ENCODE measurements at places on chromosomes 6 and 20.

GRCh38 chr20:40863355-40863919 is 165.2 kb upstream of the TOP1 start:
- DNase-seq: no peak

GRCh38 chr6:120230008-120230407 is 880.4 kb upstream of the MAN1A1 start:
- DNase-seq: no peak

DNA sequence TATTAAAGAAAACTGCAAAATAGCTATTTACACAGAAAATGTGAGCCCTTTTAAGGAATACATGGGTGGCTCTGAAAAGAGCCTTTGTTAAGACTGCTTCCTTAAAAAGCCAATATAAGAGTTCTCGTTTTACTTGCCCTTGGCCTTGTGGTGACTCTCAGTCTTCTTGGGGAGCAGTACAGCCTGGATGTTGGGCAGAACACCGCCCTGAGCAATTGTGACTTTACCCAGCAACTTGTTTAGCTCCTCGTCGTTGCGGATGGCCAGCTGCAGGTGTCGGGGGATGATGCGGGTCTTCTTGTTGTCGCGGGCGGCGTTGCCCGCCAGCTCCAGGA is 111.5 kb downstream of the HFE start:
- no peak for DNase-seq

- no peak for DNase-seq
Measured at GRCh38 chr6:21653905-21654304, 60.4 kb downstream of the SOX4 start.

- DNase-seq: no peak
Measured at GRCh38 chr20:9409352-9409751, 105.0 kb upstream of the LAMP5 start.

GRCh38 chr6:89132057-89132456 is 13.8 kb upstream of the PM20D2 start:
- DNase-seq: no peak

- no peak for DNase-seq
Measured at GRCh38 chr6:140001821-140002341, 627.4 kb upstream of the CITED2 start.

GRCh38 chr6:94045099-94045829 is 625.9 kb upstream of the EPHA7 start:
- DNase-seq: no peak

DNA sequence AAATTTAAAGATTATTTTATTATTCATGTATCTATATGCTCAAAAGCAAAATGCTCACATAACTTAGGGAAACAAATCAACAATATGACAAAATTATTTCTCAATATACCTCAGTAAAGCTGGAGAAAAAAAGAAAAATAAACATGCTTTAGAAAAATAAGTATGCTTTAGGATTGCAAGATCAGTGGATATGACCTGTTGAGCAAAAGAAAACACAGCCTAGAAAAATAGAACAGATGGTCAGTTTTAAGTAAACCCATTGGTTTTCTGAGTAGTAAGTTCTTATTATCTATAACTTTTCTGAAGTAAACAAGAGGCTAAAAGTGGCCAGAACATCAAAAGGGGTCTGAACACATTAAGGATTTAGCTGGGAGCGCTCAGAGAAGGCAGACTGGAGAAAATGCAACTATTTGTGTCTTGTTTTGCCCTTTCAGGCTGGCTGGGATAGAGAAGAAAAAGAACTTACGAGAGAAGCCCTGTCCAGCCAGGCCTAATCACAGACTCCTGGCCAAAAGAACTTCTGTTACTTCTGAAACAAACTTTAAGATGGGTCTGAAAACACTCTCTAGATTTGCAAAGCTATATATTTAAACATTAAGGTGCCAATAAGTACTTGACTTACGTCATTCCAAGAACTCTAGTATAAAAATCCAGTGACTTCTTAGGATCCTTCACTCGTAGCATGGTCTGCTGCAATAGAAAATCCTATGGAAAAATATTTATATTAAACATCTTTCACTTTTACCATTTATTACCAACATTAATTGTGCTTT is 16.5 kb downstream of the GLO1 start:
- no peak for DNase-seq

DNA sequence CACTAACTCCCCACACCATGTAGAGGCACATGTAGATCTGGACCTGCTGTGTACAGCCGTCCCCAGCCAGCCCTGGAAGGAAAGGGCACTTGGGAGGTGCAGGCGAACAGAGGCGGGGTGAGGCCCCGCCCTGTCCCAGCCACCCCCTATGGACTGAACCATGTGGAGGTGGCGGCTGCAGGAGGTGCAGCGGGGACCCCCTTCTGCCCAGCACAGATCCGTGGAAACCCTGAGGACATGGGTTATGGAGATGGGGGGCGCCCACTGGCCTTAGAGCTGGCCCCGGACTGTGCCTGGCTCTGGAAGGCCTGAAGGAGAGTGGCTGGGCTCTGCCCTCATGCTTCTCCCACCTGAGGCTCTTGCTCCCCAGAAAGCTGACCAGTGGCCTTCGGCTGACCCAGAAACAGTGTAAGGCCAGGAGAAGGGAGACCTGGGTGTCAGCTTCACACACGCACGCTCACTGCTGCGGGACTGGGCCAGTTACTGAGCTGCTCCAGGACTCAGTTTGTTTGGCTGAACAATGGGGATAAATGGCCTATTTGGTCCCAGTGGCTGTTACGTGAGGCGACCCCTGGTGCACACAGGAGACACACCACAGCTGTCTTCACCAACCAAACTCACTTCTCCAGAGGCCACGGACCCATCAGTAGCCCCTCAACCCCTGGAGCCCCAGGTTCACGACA is 87.2 kb downstream of the GINS1 start:
- DNase-seq: no peak

GRCh38 chr6:36610041-36610955 is 16.1 kb downstream of the SRSF3 start:
- DNase-seq: no peak

DNA sequence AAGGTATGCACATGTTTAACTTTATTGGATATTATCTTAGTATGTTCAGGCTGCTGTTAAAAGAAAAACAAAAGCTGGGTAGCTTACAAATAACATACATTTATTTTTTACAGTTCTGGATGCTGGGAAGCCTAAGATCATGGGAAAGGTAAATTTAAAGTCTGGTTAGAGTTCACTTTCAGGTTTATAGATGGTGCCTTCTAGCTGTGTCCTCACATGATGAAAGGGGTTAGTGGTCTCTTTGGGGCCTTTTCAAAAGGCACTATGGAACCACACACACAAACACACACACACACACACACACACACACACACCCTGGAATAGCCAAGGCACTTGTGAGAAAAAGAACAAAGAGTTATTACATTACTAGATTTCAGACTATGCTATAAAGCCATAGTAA is 805.8 kb upstream of the GJE1 start:
- DNase-seq: no peak

GRCh38 chr6:16739329-16739801 is 21.9 kb downstream of the ATXN1 start:
- DNase-seq: no peak

DNA sequence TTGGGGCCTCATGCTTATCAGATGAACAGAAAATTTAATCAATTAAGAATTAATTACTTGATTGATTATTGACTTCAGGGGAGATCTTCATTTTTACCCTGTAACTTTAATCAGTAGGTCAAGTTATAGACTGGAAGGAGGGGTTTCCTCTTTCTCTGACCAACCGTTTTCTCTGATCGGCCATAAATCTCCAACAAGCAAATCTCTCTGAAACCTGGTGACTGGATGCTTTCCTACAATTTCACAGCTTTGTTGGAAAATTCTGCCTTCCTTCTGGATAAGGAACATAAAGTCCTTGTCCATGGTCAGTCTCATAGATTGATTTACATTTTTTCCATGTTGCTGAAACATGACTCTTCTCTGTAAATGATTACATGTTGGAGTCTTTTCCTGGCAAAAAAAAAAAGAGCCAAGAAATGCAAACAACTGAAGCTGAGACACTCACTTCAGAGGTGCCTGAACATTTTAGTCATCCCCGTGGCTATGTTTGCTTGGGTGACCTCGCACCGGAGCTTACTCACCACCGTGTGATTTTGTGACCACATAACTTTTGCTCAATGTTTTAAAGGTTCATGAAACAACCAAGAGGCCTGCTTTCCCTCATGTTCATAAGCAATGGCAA is 31.0 kb downstream of the IRF4 start:
- DNase-seq: no peak

GRCh38 chr6:31308050-31308844 is 36.4 kb upstream of the HLA-C start:
- DNase-seq: peak; percentile 53

DNA sequence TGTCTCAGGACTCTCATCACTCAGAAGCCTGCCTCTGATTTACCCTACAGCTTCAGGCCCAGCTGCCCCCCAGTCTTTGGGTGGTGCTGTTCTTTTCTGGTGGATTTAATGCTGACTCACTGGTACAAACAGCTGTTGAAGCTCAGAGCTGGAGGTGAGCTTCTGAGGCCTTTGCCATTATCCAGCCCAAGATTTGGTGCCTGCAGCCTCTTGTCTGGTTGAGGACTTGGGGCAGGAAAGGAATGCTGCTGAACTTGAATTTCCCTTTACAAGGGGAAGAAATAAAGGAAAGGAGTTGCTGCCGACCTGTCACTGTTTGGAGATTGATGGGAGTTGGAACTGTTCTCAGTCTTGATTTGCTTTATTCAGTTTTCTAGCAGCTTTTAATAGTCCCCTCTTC is 19.8 kb downstream of the ABCF1 start:
- no peak for DNase-seq

- DNase-seq: no peak
Measured at GRCh38 chr6:125201961-125202729, 48.6 kb downstream of the TPD52L1 start.

DNA sequence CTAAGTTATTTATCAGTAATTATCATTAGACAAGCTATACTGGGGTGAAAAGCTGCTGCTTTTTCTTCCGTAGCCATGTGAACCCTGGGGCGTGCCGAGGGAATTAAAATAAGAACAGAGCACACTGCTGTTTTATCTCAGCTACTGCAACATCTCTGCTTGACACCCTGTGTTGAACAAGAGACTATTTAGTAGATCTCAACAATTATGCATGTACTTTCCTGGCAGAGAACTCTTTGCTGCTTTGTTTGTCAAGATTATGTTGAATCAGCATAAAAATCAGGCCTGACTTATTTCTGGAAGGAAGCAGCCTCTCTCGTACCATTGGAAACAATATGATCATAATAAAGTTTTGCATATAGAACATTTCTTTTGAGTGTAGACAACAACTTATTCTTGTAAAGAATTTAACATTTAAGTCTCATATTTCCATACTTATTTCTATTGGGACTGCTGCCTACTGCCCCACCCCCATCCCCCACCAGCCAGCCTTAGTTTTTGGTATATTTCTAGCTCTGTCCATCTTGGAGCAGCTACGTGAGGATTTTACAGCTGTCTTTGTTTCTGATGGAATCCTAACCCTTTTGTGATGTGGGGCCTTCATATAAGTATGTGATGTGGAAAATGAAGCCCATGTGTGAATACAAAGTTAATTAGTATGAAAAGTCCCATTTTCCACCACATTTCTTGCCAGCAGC is 1011.4 kb downstream of the KIF16B start:
- no peak for DNase-seq

DNA sequence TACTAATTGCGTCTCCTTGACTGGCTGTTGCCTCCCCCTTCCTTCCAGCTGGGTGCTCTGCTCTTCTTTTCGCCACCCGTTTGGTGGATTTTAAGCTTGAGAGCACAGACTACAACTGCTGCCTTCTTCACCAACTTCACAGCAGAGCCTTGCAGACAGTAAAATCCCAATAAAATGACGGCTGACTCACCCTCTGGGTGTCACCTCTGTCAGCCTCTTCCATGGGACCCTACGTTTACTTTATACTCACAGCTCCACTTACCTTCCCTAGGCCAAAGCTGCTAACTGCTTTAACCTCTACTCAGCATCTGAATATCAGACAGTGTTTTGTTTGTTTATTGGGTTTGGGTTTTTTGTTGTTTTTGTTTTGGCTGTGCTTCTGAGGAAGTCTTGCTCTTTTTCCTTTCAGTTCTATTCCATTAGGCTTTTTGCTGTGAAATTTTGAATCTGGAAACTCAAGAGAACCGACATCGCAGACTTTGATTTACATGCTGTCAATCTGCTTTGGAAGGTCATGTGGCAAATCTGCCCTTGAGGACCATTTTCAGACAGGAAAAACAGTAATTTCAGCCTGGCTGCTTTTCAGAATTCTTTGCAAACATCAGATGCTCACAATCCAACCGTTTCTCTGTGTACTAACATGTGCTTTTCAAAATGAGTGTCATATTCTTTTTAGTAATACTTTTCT is 2.4 kb downstream of the AGPAT4 start:
- DNase-seq: no peak

GRCh38 chr6:85824329-85824728 is 181.6 kb upstream of the SYNCRIP start:
- no peak for DNase-seq

GRCh38 chr6:43444582-43444981 is 10.8 kb downstream of the DLK2 start:
- DNase-seq: no peak

- DNase-seq: no peak
Measured at GRCh38 chr20:45367126-45367525, 4.2 kb downstream of the SYS1 start.

DNA sequence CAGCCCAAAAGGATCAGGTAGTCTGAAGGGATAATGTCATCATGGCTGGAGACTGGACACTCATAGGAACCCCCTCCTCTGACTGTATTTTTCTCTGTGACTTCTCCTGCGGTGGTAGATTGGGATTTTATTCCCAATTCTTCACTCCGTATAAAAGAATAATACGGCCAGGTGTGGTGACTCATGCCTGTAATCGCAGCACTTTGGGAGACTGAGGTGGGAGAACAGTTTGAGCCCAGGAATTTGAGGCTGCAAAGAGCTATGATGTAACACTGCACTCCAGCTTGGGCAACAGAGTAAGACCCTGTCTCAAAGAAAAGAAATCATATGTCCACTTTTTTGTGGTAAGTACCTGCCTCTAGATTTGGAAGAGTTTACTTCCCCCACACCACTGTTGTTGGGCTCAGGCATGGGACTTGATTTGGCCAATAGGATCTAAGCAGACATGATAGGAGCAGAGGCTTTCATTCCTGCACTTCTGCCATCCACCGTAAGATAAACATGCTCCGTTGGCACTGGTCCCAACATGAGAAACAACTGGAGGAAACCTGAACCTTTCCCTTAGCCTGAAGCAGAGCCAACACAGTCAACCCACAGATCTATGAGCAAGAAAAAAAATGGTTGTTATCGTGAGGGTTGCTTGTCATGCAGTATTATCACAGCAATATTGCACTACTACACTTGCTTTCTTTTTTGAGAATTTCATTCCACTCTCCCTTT is 82.0 kb downstream of the JPH2 start:
- no peak for DNase-seq

GRCh38 chr6:144161975-144162374 is 11.7 kb downstream of the STX11 start:
- DNase-seq: no peak

GRCh38 chr6:35474131-35474941 is 6.1 kb downstream of the RPL10A start:
- no peak for DNase-seq

GRCh38 chr6:136333824-136334464 is 44.3 kb upstream of the BCLAF1 start:
- no peak for DNase-seq

GRCh38 chr6:8392569-8392968 is 42.8 kb downstream of the SLC35B3 start:
- no peak for DNase-seq

- DNase-seq: no peak
Measured at GRCh38 chr6:56211724-56212123, 35.7 kb downstream of the COL21A1 start.

- DNase-seq: no peak
Measured at GRCh38 chr6:139931747-139932146, 557.3 kb upstream of the CITED2 start.

GRCh38 chr20:60100780-60101179 is 142.6 kb downstream of the CDH26 start:
- DNase-seq: no peak

Data from effector CD8-positive, alpha-beta T cell (primary cell).